Stimulated activated naive CD4-positive, alpha-beta T cell treated with Interleukin-2 at 50 U/mL for 16 hours (primary cell): ENCODE measurements at places on chromosomes 7 and 10.

DNA sequence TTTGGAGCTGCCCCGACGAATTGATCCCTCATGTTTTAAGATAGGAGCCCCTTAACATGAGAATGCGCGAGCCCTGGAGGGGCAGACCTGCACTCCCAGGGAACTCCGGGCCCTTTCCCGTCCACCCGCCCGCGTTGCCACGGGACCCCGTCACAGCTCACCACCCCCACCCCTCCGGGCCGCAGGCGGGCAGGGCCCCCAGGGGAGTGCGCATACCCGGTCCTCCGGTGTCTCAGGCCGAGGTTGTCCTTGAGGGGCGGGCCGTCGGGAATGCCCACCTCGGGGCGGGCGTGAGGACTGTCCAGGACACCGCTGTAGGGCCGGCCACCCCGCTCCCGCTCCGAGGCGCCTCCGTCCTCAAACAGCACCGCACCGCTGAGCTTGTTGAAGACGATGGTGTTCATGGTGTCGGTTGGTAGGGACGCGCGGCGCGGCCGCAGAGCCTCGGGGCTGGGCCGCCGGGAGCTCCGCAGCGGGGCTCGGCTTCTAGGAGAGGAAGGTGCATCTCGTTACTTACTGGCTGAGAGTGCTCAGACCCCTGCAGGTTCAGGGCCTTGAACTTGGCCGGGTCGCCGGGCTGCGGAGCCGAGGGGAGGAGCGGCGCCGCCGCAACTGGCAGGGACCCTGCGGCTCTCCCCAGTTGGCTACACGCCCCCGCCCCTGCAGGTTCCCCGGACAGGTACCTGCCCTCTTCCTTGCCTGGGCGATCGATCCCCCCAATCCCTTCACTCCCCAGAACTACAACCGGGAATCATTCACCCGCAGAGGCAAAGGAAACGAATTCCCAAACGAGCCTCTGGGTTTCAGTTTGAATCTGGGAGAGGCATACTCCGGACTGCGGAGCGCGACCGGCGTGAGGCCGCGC is 2.4 kb downstream of the MKX start:
- no peak for DNase-seq

GRCh38 chr7:39540320-39540719 is 25.9 kb upstream of the YAE1 start:
- DNase-seq, result no peak

DNA sequence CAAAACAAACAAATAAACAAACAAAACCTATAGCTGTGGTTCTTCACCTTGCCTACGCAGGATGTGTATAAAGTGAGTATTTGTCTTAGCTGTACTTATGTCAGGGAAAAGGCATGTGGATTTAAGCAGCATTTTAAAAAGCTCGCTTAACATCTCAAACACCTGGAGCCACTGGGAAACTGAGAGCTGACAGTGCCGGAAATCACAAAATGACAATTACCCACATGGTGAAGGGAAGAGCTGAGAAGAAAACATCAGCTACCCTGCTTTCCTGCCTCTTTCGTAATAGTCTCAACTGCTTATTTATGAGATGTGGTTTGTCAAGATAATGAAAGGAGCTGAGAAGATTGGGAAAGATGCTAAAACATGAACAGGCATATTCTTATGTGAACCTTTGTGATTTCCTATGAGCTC is 31.1 kb upstream of the MSMB start:
- DNase-seq, result no peak

GRCh38 chr10:7515439-7515838 is 104.6 kb upstream of the SFMBT2 start:
- DNase-seq, result no peak

- DNase-seq, result no peak
Measured at GRCh38 chr10:95214369-95214768, 20.3 kb downstream of the ACSM6 start.

- no peak for DNase-seq
Measured at GRCh38 chr10:17237915-17238444, 9.9 kb downstream of the VIM start.

- no peak for DNase-seq
Measured at GRCh38 chr10:6563731-6564130, 16.3 kb downstream of the PRKCQ start.

GRCh38 chr7:155124706-155125105 is 54.6 kb downstream of the HTR5A start:
- DNase-seq, result no peak

DNA sequence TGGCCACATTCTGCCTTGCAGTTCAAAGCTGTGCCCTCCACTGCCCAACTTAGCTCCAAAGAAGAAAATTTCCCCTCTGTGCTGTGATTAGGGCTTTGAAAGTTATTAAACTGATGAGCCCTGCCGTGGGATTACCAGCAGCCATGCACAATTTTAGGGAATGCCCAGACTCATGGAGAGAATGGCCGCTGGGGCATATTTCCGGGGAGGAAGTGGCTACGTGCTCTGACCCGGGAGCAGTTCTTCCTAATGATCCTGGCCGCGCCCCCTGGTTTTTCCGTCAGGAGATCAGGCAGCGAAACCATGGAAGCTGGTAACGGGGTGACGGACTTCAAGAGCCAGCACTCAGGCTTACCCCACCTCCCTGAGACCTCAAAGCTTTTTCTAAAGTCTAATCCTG is 365.5 kb upstream of the PFKP start:
- no peak for DNase-seq

DNA sequence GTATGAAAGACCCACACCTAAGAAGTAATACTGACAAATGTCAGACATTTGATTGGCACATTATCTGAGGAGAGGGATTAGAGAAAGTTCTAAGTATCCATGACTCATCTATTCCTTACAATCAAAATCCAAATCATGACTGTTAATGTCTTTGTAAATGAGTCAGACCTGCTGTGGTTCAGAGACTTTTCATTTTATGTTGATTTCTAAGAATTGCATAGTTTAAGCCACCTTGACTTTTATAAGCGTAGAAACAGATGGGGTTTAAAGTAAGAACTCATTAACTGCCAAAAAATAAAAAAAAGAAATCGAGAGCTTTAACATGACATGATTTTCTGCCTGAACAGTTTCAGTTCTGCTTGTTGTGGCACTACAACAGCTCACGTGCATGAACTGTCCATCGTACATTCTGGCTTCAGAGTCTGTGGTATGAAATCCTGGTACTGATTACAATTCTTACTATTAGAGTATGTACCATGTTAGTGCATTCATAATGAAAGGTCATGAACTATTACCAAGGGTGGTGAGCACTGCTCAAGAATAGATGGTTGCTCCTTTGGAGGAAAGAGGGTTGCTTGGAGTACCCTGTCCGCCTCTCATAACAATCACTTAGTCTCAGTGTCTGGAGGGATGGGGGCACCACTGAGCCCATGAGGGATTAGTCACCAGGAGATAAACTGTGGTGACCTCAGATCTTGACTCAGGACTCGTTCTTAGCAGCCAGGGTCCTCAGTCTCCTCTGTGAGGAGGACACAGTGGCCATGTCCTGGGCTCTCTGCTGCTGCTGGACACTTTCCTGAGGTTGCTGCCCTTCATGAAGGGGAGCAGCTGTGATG is 42.2 kb downstream of the ACSM6 start:
- DNase-seq, result no peak

DNA sequence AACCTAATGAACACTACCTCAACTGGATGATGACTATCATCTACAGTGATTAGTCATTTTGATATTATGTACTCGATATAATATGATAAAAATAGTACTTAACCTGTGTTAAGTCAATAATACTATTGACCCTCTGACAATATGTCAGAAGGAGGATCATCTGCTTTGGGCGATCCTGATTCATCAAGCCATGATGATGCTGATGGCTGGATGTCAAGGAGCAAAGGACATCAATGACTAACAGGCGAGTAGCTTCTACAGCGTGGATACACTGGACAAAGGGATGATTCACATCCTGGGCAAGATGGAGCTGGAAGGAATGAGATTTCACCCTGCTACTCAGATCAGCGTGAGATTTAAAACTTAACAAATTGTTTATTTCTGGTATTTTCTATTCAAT is 94.4 kb upstream of the SKAP2 start:
- DNase-seq, result no peak

DNA sequence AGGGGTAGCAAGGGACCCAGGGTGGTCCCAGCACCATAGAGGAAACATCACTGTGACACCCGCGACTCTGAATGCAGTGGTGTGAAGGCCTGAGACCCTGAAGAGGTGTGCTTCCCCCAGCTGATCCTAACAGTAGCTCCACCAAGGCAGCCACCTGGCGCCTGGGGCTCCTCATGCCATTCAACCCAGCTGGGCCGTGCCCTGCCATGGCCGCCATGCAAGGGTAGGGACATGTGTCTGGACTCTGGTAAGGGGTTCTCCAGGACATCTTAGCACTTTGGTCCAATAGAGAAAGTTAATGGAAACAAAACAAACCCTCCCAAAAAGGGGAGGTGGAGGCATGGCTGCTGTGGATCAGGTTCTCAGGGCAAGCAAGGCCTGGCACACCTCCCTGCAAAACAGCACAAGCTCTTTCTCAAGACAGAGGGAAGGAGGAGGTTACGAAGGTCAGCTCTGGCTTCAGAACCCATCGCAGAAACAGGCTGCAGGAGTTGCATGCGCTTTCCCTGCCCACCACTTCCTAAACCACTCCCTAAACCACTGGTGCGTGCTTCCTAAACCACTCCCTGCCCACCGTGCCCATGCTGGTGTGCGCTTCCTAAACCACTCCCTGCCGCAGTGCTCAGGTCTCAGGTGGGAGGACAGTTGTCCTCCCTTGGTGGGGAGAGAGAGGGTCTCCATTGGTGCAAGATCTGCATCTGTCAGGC is 108.7 kb downstream of the LARP4B start:
- no peak for DNase-seq

GRCh38 chr7:3895341-3896116 is 594.5 kb downstream of the SDK1 start:
- no peak for DNase-seq

DNA sequence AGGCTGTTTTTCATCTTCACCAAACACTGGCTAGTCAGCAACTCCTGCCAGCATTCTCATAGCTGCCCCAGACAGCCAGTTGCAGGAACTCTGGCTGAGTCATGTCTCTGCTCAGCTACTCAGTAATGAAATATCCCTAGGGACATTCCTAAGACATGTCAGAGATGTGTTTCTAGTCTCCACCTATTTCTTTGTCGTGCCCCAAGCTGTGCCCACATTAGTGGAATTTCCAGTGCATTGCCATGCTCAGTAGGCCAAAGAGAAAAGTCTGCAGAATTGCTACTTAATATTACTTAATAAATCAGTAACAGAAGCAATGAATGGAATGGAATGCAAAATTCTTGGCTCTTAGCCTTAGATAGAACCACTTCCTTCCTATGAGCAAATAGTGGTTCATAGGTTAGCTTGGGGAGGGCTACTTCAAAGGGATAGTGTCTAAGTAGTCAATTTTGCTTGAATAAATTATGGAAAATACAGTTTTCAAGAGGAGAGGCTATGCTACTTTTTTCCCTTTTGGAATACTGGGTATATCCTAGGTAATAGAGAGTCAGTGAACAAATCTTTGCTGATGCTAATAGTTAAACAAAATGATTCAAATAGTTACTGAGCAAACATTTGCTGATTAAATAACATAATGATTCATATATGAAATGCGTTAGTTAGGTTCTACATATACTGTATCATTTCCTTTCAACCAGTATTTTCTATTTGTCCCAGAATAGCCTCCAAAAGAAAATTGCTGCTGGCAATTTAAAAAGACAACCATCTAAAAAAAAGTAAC is 23.6 kb upstream of the SEMA3C start:
- DNase-seq, result no peak

DNA sequence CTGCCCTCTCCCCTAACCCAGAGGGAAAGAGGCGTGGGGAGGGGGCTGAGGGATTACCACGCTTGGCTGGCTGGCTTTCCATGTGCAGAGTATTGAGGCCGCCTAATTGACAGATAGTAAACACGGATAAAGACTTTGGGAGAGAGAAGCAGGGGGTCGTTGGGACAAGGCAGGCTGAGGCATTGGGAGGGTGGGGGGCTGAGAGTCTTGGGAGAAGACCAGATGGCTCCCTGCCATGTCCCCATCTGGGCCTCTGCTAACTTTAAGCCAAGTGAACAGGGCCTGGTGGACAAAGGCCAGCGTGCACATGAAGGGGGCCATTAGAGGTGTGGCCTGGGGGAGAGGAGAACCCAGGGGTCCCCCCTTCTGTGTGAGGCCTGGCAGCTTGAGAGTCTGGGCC is 55.4 kb upstream of the MXI1 start:
- no peak for DNase-seq

DNA sequence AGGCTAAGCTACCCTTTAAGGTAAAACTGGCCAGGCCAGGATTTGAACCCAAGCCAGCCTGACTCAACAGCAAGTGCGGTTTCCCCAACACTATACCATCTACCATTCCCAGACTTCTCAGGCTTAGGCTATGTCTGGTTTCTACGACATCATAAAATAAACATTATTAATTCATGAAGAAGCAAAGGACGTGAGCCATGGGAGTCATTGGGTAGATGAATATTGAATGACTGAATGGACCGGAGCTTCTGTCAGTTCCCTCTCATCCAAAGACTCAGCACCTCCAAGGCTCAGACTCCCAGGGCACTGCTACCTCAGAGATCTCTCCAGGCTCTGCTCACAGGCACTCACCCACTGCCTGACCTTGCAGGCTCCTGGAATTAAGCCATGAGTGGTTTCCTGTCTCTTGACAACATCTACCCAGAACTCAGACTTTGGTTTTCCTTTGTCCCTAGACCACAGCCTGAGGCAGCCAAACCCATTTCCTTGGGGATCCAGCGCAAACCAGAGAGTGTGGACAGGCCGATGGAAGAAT is 64.6 kb upstream of the STEAP1B start:
- DNase-seq, result no peak

DNA sequence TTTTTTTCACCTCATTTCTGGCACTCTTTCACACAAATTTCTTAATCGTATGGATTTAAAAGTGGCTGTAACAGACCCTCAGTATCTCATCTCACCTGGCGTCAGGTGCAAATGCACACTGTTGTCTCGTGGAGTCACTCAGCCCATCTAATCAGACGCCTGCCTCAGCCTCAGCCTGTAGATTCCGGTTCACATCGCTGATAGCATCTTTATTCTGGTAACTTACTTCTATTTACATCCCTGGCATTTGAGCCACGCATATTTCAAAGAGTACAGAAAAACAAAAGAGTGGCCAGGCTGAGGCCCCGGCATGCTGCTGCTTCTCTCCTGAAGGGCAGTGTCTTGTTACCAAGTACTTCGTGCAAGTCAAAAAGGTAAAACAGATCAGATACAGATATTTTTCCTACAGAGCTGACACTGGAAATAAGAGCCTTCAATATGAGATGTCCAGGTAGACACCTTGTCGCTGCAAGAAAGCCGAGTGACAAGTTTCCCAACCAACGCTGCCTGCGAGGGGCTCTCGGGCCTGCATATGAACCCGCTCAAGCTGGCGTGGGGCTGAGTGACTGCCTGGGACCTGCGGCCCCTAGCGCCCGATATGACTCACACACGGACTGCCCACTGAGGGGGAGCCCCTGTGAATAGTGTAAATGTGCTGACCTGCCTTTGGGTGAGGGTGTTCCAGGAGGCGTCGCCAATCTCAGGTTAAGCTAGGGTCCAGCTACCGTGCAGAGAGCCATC is 4.3 kb downstream of the VIPR2 start:
- DNase-seq, result no peak

DNA sequence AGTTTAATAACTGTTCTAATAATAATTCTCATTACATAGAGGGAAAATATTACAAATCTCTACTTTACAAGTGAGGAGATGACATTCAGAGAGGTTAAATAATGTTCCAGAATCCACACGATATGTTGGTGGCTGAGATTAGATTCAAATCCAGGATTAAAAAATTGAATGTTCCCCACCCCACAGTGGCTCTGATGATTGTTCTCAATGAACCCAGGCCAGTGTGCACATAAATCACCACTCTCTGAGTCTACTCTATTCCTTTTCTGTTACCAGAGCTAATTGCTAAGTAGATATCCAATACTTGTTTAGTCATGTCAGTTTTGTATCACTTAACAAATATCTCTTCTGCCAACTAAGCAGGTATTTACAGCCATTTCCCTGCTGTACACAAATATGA is 281.0 kb downstream of the ABCA13 start:
- DNase-seq, result no peak
